Immature natural killer cell (primary cell): ENCODE measurements at places on chromosomes 16 and 17. TPM values are rescaled to one million over a fixed set of nuclear protein-coding genes. Genes with fewer than 3 reads are reported as not detected.

The KRT24 gene
- not detected for polyA plus RNA-seq

The MYLK3 gene
- polyA plus RNA-seq, result not detected

- DNase-seq, result no peak
Measured at GRCh38 chr17:30450125-30451027, 26.8 kb upstream of the GOSR1 start.

- DNase-seq, result no peak
Measured at GRCh38 chr16:27233731-27234130, 30.4 kb downstream of the KDM8 start.

DNA sequence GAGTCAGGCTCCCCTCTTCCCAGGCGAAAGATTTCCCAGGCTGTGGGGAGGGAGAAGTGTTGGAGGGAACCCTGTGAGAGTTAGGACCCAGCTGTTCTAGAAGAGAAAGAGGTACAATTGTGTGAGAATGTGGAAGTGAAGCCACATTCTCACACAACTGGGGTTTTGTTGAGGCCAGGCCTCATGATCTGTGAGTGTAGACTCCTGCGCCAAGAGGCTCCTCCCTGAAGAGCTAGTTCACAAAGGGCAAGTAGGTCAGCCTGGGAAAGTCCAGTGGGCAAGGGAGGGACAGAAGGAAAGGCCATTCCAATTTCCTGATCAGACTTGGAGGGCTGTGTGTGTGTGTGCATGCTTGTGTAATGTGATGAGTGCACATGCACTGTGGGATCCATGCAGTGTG, 15.2 kb downstream of the CD300LF start:
- DNase-seq, result no peak

DNA sequence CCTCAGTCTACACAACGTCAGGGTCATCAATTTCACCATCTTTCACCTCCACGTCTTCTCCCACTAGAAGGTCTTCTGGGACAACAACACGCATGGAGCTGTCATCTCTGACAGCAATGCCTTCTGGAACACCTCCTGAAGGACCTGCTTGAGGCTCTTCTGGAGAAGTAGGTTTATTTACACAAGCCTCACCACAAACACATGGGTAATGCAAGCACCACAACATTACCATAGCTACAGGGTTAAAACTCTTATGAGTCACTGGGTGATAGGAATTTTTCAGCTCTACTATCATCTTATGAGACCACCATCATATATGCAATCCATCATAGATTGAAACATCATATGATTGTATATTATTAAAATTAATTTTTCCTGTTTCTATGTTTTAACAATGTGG, 215.4 kb downstream of the CHD9NB start:
- DNase-seq, result no peak

DNA sequence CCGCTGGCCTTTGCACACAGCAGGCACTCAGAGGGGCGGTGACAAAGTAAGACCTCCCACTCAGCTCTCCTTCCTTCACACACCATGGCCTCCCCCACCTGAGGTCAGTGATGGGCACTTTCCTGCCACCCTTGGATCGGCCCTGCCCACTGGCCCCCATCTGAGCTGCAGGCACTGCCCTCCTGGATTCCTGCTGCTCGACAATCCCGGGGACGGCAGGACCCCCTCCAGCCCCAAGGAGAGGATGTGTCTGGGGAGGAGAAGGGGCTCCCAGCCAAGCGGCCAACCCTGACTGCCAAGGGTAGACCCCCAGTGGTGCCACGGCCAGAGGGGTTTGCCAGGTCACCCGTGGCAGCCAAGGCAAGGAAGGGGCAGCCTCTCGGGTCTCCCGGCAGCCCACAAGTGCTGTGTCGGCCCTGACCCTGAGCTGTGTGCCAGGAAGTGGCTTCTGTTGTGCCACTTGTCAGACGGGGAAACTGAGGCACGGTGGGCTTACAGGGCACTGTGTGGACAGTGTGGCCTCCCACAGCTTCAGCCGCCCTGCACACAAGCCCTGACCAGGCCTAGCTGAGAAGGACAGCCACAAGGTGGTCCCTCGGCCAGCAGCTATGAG, 22.7 kb downstream of the PIEZO1 start:
- DNase-seq, result no peak

- DNase-seq, result peak; percentile 84
Measured at GRCh38 chr17:49696233-49696761, 11.5 kb downstream of the SLC35B1 start.

DNA sequence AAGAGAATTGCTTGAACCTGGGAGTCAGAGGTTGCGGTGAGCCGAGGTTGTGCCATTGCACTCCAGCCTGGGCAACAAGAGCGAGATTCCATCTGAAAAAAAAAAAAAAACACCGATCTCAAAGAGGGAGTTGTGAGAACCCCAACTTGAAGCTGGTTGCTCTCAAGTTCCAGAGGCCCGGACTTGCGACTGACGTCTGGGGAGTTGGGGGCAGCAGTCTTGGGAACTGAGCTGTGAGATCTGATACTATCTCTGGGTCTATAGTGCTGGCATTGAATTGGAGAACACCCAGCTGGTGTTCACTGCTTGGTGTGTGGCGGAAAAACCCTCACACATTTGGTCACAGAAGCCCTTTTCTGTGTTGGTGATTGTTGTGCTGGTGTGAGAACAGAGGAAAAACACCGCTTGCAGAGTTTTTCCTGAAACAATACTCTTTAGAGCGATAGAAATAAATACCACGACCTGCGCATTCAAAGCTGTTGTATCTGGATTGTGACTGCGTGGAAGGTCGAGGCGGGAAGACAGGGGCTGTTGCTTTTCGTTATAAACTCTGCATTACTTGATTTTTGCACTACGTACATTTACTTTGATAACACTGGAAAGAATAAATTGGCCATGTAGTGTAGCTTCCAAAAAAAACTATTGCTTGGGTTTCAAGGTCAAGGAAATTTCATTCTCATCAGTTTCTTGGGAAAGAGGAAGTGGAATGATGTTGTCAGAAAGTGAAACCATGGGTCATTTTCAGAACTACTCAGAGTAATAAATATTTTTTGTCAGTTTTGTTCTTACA, 8.8 kb downstream of the SCIMP start:
- peak; percentile 62 for DNase-seq
